WTC11 (cell line): ENCODE measurements at places on chromosomes 7 and 10. TPM values are rescaled to one million over a fixed set of nuclear protein-coding genes. Genes with fewer than 3 reads are reported as not detected.

DNA sequence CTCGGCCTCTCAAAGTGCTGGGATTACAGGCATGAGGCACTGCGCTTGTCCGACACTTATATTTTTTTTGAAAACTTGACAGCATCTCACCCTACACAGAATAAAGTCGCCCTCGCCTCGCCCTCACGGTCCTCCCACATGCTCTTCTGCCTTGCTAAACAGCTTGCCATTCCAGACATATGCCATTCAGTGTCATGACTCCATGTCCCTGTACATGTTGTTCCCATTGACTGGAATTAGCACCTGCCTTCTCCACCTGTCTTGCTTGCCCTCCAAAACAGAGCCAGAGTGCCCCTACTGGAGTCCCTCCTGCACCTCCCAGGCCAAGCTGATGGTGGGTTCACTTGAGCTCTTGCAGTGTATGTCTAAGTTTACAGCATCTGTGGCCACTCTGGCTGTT, 6.2 kb downstream of the NIPSNAP2 start:
- no peak for DNase-seq

- no peak for DNase-seq
Measured at GRCh38 chr10:72729528-72729927, 37.6 kb downstream of the MCU start.

DNA sequence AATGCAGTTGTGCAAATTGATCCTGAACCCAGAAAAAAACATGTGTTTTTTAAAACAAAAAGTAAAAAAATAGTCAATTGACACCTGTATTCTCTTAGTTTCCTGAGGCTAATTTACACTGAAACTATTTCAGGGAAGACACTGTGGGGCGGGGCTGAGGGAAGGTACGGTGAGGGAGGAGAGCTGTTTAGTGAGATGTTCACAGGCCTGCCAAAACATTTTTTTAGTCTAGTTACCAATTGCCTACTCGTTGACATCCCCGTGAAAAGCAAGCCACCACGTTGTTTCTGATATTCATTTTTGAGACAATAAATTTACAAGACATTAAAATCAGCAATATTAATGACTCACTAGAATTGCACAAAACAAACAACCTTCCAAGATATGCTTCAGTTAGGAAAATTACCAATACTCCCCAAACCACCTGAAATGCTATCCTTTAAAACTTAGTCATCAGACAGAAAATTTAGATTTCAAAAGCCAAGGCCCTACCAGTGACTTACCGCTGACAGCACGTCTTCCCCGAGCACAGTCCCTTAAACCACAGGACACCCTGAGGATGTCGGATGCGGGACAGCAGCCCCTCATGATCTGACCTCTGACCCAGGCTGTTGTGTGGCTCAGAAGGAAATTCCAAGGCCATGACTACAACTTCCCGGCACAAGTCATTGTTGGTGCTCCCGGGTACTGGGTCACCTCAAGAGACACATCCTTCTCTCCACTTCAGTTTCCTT, 279.2 kb downstream of the PRPF18 start:
- no peak for DNase-seq

DNA sequence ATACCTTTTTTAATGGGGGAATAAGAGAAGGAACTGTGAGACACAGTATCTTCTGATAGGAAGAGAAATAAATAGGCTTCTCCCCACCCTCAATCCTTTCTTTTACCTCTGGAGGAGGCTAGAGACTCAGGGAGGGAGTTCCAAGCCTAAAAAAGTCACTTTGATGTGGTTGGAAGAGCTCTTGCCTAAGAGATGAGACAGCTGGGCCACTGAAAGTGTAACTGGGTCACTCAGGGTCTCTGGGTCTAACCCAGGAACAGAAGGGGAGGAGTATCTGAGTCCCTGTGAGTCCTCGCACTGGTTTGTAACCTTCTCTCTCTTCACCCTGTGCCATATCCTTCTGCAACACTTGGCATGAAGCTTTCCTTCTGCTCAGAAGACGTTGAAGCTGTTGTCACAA, 222.9 kb upstream of the AGK start:
- no peak for DNase-seq

DNA sequence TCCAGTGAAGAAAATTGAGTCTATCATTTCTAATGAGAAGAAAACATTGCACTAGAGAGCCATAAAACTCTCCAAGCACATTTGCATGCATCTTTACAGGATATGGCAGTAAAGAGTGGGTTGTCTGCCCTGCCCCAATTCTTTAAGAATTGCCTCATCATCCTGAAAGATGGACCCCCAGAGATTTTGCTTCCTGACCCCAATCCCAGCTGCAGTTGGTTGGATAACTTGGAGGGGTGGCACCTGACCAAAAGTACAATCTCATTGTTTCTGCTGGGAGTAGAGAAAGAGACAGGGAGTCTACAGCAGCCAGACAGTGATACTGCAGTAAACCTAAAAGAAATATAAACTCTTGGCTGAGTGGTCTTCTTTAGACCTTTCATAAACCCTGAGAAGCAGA, 49.1 kb upstream of the ADCY1 start:
- no peak for DNase-seq

DNA sequence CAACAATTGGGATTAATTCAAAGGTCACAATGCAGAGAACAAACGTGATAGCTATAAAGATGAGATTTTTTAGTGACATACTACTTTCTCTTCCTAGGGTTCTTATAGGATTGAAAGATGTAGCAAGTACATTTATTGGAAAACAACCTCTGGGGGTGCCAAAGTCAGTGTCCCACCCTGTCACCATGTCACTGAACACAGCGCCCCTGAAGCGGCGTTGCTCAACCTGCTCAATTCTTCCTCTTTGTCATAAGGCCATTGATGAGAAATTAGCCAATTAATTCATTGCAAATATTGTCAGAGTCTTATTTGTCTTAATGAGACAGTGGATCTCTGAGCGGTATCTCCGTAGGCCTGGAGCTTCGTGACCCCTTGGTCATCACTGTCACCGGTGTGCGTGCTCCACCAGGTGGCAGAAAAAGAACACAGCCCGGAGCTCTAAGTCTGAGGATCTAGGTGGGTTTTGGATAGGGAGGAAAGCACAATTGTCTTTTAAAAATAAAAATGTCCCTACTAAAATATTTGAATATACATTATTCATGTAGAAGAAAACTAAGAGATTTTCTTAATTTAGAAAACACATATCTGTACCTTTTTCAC, 362.6 kb downstream of the PAXIP1 start:
- DNase-seq: no peak

- no peak for DNase-seq
Measured at GRCh38 chr10:61272781-61273180, 180.4 kb downstream of the TMEM26 start.

Gene FBXL13
- total RNA-seq: 1.4 to 2.2 TPM (median 1.7 TPM) in 3 replicates

- no peak for DNase-seq
Measured at GRCh38 chr10:50508315-50509051, 115.3 kb downstream of the SGMS1 start.

DNA sequence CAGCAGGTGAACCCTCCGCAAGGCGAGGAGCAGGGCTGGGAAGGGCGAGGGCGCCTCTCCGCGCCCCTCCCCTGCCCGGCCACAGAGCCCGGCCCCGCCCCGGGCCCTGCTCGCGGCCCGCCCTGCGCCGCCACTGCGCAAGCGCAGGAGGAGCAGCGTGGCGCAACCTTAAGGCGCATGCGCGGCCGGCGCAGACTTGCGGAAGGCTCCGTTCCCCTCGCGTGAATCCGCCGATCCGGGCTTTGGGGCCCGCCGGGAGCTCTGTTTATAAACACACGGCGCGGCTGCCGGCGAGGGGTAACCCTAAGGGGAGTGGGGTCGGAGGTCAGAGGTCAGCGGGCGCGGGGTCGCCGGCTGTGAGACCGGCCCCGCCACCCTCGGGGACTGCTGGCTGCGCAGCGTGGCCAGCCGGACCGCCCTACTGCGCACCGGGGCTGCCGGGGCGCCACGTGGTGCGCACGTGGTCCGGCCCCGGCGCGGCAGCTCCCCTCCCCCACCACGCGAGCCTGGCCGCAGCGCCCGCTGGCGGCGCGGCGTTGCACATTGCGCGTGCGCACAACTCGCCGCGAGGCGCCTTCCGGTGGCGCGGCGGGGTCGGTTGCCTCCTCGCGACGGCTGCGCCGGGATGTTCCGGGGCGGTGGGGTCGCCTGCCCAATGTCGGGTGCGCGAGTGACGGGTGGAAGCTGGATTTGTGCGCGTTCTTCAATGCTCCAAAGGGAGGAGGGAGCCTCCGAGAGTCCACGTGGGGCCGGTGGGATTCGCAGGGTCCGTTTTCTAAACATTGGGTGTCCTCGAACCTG, 40.2 kb upstream of the FOXK1 start:
- DNase-seq: peak; percentile 90

GRCh38 chr7:30313793-30314192, 29.4 kb downstream of the ZNRF2 start:
- DNase-seq: no peak

- DNase-seq: peak; percentile 39
Measured at GRCh38 chr10:65348637-65349036, 1577.2 kb upstream of the LRRTM3 start.

DNA sequence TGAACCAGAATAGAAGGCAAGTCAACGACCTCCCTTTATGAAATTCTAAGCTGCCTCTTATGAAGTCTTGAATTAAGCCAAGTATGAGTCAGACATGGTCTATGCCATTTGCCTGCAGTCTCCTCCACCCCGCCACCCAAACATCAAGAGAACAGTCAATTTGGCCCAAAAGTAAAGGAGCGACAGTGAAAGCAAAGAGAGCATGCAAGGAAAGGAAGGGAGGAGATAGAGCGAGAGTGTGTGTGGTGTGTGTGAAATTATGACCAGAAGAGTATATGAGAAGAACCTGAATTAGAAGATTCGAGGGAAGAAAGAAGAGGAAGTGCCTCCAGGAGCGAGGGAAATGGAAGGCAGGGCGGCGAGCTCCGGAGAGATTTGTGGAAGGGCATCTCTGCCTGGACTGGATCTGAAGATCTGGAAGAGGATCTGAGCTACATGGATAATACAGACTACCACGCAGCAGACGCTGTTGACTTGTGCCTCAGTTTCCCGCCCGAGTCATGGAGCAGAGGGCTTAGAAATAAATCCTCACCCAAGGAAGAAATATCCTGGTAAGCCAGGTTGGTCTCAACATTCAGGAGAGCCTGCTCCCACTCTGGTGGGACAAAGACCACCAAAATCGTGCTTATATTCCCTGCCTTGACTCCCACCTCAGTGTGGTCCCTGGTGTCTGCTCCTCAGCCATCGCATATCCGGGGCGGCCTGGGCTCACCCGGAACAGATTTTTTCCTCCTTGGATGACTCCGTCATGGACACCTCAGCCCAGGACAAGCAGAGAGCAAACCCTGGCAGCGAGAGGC, 459 bp downstream of the ZDHHC6 start:
- DNase-seq: no peak

Gene EVX1
- total RNA-seq: not detected in 3 replicates

Gene ANKRD1
- not detected in 3 replicates for total RNA-seq

GRCh38 chr7:130309986-130310385, 17.0 kb downstream of the CPA4 start:
- no peak for DNase-seq

- no peak for DNase-seq
Measured at GRCh38 chr7:77753173-77753572, 45.1 kb downstream of the TMEM60 start.

GRCh38 chr7:455110-455928, 64.3 kb downstream of the PDGFA start:
- no peak for DNase-seq

Gene SUGCT
- total RNA-seq: 4.6 to 7.4 TPM (median 7.2 TPM) in 3 replicates

- no peak for DNase-seq
Measured at GRCh38 chr10:31888442-31888841, 40.2 kb downstream of the ARHGAP12 start.

DNA sequence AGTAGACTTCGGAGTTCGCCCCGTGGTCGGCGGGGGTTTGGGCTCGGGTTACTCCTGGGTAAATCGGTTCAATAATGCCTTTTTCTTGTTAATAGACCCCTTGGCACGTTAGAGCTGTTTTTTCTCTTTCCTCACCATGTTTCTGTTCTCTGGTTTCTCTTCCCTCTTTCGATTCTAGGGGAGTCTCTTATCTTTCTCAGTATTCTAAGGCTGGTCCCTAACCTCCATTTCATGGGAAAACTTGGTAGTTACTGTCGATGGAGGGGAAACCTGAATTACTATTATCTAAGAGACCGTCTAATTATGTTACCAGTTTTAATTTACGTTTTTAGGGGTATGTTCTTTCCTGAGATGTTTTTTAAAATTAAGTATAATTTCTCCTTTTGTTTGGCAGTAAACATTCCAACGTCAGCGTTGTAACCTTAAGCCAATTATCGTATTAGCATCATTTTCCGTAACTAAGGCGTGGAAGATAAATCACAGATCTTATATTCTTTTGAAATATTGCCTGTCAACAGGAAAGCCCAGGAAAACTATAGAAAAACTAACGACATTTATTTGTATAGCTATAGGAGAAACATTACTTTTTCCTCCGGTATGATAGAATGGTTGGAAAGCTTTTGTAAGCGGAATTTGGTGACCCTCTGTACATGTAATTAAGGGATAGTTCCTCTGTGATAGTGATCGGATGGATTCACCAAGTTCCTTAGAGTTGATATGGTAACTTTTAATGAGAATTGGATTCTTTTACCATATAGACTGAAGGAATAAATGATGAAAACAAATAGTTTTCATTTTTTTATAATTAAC, 847 bp downstream of the BTAF1 start:
- DNase-seq: no peak

DNA sequence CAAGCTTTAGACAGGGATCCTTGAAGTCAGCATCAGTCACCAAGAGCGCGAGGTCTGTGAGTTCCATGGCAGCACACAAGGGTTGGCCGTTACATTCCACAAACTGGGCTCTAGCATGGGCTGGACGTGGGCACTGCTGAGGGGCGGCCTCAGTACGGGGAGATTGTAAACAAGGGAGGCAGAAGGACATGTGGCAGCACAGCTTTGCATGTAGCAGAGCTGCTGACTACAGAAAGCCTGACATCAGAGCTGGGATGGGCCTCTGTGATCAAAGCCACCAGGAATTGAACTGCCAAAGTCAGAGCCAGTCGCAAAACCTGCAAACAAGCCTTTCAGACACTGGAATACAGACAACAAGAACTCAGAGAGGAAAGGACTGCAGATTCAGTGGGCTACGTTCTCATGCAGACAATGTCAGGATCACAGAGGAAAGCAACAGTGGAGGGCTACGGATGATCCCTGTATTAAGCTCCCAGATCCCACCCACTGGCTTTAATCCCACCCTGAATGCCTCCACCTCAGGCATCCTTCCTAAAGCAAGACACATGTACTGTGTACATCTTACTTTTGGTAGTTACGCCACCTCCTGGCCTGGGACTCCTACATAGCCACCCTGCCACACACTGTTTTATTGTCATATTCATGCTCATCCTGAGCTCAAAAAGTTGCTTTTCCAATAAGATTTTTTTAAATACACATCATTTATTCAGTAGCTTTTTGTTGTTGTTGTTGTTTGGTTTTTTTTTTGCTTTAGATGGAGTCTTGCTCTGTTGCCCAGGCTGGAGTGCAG, 291.1 kb upstream of the IMMP2L start:
- DNase-seq: no peak

DNA sequence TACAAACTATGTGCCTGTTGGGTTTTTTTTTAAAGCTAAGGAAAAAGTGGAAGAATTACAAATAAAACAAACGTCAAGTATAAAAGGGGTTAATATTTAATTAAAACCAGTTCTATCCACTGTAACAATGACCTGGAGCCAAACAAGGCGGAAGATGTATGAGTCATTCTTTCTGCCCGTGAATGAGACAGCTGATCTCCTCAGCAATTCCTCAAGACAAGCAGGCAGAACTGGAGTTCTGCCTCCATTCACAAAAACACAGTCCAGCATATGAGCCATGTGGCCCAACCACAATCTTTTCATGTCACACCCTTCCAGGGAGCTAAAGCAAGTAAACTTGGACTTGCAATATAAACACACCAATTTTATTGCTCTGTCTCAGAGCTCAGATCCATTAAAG, 8.4 kb downstream of the ETV1 start:
- DNase-seq: no peak

Gene AKR1C4
- total RNA-seq: not detected in 3 replicates

Gene CYP2W1
- total RNA-seq: 0.48 TPM in 1 of 3 replicates, not detected in the others
